NCI-H1105 (cell line): ENCODE measurements at places on chromosomes 3 and 15.
A peak's percentile ranks its signal among the peaks of the same experiment; 100 is the strongest.

GRCh38 chr15:85440451-85440850 is 60.0 kb downstream of the AKAP13 start:
- no peak for DNase-seq

DNA sequence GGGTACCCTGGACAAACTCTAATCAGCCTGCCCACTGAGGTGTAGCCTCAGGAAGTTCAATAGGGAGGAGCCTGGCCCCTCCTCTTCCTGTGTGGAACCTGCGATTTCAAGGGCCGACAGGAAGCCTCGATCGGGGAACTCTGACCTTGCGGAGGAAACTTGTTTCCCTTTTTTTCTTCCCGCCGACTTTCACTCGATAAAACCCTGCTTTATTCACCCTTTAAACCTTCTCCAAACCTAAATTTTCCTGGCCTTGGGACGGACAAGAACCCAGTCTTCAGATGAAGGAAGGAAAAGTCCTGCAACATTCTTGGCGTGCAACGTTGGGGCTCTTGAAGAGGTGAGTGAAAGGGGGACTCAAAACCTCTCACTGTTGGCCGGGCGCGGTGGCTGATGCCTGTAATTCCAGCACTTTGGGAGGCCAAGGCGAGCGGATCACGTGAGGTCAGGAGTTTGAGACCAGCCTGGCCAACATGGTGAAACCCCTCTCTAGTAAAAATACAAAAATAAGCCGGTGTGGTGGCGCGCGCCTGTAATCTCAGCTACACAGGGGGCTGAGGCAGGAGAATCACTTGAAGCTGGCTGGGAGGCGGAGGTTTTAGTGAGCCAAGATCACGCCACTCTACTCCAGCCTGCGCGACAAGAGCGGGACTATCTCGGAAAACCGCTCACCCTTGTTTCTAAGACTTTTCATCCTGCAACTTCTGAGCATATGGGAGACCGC is 208.2 kb downstream of the ZNF385D start:
- DNase-seq = no peak

DNA sequence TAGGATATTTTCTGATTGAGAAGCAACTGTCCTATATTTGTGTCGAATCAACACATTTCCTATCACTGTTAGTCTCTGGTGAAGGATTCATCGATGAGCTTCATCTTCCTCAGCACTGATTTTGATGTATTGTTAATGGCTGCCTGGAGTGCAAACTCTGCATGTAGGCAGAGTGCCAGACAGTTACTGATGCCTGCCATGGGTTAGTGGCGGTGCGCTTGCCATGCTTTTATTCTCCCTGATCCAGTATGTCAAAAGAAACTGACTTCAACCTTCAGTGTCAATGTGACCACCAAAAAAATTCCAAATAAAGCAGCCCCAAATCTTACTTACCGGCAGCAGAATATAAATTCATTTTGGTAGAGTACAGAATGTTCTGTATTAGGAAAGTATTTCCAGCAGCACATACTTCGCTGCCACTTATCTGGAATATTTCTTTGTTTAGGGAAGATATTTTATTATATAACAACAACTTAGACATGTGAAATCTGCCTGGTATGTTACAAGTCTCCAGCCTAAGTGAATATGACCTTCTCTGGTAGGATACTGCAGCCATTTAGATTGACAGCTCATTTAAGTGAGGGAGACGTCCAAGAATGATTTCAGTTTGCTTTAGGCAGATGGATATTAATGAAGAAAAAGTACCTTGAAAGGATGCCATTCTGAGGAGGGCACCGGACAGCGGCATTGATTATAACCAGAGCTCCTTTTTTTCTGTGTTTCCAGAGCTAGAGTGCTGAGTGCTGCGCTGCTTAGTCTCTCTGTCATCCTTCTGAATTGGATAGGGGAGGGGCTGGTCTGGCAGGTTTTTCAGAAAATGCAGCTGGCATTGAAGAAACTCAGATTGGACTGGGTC is 59.9 kb downstream of the ARHGEF26 start:
- DNase-seq = peak; percentile 69

GRCh38 chr3:194713299-194714136 is 27.8 kb downstream of the FAM43A start:
- no peak for DNase-seq

- no peak for DNase-seq
Observed at GRCh38 chr15:90994059-90994416, 297 bp downstream of the PRC1 start.

DNA sequence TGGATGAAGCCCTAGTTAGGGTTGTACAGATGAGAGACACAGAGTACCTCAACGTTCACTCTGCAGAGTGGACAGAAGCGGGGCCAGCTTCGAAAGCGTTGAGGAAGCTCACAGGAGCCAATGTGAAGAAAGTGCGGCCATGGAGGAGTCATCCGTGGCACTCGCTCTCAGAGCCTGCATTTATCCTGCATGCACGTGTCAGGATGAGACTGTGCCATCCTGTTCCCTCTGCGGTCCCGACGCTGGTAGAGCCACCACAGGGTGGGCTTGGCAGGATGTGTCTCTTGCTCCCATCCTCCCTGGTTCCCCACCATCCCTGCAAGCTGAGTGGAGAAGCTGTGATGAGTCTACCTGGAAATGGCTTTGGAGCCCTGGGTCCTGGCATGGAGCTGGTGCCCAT is 39.3 kb downstream of the KLHL25 start:
- no peak for DNase-seq

DNA sequence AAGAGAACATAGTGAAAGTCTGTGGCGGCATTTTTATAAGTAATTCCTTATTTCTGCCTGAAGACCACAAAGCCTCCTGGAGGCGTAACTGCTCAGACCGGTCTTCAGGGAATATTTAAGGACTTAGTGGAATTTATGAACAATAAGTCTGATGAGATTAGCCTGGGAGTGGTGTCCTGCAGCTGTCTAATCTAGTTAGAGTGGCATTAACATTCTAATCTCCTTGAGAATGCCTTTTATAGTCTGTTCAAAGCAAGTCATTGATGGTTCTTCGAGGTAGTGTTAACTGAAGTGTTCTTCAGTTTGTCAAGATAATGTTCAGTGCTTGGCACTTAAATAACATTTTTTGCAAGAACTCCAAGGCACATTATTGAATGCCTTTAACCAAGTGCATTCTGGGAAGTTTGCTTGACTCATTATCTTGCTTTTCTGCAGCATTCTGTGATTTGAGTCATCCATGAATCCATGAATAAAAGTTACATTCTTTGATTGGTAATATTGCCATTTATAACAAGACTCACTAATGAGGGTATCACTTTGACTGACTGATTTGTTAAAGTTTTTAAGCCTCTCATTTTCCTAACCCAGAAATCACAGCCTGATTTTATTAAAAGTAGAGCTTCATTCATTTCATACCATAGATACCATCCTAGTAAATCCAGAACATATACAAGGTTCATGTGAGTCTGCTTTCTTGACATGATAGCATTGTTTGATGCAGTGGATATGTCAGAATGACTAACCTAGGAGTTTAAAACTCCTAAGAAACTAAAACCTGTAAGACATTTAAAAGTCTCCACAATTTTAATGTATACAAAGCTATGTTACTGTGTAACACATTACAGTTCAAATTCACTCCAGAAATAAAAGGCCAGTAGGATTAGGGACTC is 12.5 kb downstream of the RBM5 start:
- DNase-seq = no peak

GRCh38 chr3:177137774-177138705 is 59.2 kb downstream of the TBL1XR1 start:
- no peak for DNase-seq

DNA sequence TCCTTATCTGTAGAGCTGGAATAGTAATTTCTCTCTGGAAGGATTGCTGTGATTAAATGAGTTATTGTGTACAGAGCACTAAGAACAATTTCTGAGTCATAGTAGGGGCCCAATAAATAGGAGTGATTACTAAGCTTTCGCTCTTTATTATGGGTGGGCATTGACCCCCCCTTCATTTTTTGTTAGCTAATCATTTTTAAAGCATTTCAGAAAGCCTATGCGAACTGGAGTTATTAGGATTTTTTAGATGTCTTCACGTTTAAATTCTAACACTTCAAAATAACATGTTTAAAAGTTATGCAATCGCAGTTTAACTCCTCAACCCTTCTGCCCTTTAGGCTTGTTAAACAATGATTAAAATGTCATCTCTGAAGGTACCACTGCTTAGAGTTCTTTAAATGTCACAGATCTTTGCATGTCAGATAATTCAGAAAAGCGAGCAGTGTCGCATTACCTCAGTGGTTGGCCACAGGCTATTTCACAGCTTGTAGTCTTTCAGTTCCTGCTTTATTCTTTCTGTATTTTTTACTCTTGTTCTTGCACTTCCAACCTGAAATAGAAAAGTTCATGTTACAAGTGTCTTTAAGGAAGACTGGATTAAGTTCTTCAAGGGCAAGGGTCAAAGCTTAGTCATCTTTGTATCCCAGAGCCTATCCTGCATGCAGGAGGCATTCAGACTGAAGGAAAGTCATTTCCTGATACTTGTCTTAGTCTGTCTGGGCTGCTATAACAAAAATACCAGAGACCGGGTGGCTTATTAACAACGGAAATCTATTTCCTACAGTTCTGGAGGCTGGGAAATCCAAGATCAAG is 102.9 kb downstream of the FNDC3B start:
- DNase-seq = no peak

DNA sequence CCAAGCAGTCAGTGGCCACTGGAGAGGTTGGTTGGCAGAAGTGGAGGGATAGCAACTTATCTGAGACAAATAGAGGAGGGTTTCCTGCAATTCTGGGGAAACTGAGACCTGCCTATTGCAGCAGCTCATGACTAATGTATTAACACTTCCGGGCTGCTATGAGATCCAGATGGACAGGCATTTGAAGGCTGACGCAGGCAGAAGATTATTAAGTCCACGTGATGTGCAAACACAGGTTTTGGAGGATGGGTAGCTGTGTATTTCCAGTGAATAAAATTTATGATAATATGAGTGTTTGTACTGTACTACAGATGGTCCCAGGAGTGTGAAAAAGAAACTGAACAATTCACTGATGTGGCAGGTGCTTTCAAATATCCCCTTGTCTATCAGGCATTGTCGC is 28.5 kb upstream of the CFAP161 start:
- no peak for DNase-seq

DNA sequence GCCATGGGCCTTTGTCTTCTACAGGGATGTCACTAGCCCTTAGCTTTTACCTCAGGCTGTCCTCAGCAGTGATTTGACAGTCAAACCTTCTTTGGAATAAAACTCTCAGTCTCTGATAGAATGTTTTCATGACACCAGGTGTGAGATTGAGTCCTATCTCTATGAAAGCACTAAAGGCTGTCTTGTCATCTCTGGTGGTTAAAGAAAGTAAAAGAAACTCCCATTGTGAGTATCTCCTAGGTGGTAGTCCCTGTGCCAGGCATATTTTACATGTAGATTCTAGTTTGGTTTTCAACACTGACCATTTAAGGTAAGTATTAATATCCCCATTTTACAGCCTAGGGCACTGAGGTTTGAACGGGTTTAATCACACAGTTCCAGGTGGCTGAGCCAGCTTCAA is 360.2 kb downstream of the CHST2 start:
- DNase-seq = no peak

DNA sequence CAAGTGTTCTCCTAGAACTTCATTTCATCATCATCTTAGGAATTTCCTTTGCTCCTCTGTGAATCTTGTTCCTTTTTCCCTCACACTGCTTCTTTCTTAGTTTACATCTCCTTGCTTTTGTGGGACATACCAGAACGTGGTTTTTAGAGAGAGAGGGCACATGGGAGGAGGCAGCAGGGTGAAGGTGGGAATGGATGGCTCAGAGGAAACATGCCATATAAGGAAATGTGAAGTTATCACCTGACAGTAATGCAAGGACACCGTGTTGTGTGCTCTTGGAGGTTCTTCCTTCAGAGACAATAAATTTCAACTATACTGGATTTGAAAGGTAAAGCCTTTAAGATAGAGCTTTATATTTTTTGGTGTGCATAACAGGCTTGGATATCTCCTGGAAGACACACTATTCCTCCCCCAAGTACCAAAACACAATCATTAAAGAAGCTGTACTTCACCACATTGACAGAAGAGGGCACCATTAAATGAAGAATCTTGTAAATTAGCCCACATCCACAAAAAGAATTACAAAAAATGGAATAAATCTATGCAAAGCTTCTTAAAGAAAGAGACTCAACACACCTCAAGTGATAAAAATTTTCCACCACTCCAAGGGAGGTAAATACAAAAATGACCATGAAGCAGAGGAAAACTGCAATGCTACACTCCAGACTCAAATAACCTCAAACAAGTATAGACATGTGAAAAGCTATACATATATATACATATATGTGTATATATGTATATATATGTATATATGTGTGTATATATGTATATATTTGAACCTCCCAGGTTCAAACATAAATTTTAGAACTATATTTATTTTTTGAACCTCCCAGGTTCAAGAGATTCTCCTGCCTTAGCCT is 26.1 kb downstream of the RPL39L start:
- no peak for DNase-seq

- peak; percentile 34 for DNase-seq
Observed at GRCh38 chr3:179072100-179072438, 460 bp upstream of the ZMAT3 start.

GRCh38 chr3:190972840-190973270 is 110.4 kb upstream of the GMNC start:
- no peak for DNase-seq

- no peak for DNase-seq
Observed at GRCh38 chr3:129485721-129486663, 42.4 kb upstream of the RHO start.
